Sigmoid colon (tissue), 7 donors: ENCODE measurements at places on chromosomes 16 and 17. TPM values are rescaled to one million over a fixed set of nuclear protein-coding genes. Genes with fewer than 3 reads are reported as not detected.
A peak's percentile ranks its signal among the peaks of the same experiment; 100 is the strongest.

GRCh38 chr17:58219789-58220183 is 731 bp upstream of the MKS1 start:
- peaks cover 22% of the 10 kb centered on the region for H3K36me3 ChIP-seq
- peak overlapping the region; percentile 80 for H3K4me3 ChIP-seq
- H3K27ac ChIP-seq: peak overlapping the region; percentile 68
- H3K4me1 ChIP-seq: peaks cover 11% of the 10 kb centered on the region

DNA sequence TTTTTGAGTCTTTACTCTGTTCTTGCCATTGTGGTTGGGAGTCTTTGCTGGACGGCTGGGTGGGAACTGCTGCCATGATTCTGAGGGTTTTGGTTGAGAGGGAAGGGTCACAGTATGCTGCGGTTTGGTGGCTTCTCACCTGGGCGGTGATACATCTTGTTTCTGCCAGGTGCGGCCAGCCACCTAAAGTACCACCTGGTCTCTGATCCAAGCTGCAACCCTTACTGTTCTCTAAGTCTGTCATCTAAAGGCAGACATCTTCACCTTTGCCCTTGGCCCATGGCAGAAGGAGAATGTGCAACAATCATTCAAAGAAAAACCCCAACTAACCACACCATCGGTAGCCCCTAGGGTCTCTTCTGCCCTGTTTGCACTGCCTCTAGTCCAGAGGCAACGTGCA is 19.6 kb upstream of the MPO start:
- peak; percentile 2 for DNase-seq
- no peaks in the 10 kb centered on the region for H3K27me3 ChIP-seq
- H3K4me3 ChIP-seq: no peak overlapping the region
- H3K36me3 ChIP-seq: no peaks in the 10 kb centered on the region
- H3K27ac ChIP-seq: no peak overlapping the region

DNA sequence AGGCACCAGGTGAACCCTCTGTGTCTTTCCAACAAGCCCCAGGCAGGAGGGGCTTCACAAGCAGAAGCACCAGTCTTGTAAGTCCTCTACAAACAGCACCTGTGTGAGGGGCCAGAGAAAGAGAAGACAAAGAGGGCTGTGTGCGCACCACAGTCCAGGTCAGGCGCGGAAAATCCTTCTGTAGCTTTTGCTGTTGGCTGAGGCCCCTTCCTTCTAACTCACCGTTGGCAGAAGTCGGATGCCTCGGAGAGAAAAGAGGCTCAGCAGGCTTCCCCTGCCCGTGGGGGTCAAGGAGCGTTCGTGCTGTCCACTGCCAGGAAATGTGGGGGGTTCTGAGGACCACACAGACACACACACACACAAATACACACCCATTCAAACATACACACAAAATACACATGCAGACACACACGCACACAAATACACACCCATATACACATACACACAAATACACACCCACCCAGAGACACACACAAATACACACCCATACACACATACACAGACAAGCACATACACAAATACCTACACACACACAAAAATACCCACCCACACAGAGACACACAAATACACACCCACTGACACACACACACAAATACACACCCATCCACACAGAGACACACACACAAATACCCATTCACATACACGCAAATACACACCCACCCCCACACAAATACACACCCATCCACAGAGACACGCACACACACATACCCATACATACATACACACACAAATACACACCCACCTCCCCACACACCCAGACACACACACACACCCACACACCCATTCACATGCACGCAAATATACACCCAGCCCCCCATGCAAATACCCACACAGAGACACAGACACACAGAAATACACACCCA is 6.8 kb downstream of the ZG16B start:
- H3K27ac ChIP-seq: no peak overlapping the region
- H3K36me3 ChIP-seq: no peaks in the 10 kb centered on the region
- H3K4me3 ChIP-seq: no peak overlapping the region
- no peaks in the 10 kb centered on the region for H3K27me3 ChIP-seq
- no peak for DNase-seq

DNA sequence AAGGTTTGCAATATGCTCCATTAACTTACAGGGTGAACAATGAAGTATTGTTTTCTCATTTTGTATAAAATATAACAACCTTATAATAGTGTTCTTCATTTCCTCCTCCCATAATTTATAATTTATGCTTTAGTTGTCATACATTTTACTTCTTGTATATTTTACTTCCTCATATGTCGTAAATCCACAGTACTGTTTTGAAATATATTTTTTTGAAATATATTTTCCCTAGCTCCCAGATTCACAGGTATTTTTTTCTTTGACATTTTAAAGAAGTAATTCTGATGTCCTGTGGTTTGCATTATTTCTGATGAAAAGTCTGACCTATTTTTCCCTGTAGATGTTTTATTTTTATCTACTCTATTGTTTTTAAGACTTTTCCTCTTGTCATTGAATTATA is 52.7 kb downstream of the VMP1 start:
- H3K27ac ChIP-seq: no peak overlapping the region
- no peaks in the 10 kb centered on the region for H3K4me1 ChIP-seq
- no peaks in the 10 kb centered on the region for H3K27me3 ChIP-seq
- no peaks in the 10 kb centered on the region for H3K36me3 ChIP-seq
- DNase-seq: no peak
- no peak overlapping the region for H3K4me3 ChIP-seq

DNA sequence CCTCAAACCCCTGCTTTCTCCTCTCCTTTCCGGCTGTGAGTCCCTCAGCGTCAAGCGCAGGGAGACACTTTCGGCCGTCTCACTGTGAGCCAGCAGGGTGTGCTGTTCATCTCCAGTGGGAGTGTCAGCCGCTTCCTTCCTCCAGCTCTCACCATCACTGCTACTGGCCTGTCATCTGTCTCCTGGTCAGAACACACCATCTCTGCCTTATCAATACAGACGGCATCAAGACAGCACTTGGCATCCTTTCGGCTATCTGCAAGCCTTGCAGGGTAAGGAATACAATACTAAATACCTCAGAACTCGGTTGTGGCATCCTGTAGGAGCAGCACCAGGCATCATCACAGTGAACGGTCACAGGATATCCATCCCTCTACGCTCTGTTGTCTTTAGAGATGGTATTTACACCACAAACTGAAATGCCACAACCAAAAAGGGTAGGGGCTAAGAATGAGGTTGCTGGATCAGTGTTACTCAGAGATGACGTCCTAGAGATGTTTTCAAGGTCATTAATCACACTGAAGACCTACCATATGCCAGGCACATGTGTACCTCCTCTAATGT is 20.7 kb upstream of the CMTM4 start:
- H3K36me3 ChIP-seq: peaks cover 35% of the 10 kb centered on the region
- H3K27me3 ChIP-seq: no peaks in the 10 kb centered on the region
- peaks cover 3% of the 10 kb centered on the region for H3K4me1 ChIP-seq

GRCh38 chr17:47802341-47803022 is 19.1 kb downstream of the OSBPL7 start:
- no peak overlapping the region for H3K27ac ChIP-seq
- no peak for DNase-seq
- no peak overlapping the region for H3K4me3 ChIP-seq
- no peaks in the 10 kb centered on the region for H3K27me3 ChIP-seq

The CMTM2 gene
- total RNA-seq: 0.33 TPM

The HS3ST3A1 gene
- total RNA-seq: 1.8 TPM

The LRRC59 gene
- total RNA-seq: 32.4 TPM
